Esophagus squamous epithelium (tissue), 5 donors: ENCODE measurements at places on chromosomes 12 and 14.

GRCh38 chr12:94488463-94488862, 28.8 kb upstream of the CEP83 start:
- no peak for DNase-seq

DNA sequence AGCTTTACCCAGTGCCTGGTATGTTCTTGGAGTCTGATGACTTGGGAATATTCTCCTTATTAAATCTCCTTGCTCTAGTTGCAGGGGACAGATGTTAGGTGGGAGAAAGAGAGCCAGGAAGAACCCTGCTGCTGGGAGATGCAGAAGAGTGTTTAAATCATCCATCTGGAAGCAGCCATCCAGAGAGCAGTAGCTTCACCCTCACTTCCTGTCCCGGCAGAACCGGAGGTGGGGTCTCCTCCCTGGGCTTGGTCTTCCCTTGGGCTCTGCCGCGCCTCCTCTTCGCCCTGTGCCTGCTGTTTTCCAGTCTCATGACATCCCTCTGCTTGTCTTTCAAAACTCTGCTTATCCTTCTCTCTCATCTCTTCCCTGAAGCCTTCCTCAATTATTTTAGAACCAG, 15.5 kb downstream of the B4GALNT3 start:
- no peak for DNase-seq

DNA sequence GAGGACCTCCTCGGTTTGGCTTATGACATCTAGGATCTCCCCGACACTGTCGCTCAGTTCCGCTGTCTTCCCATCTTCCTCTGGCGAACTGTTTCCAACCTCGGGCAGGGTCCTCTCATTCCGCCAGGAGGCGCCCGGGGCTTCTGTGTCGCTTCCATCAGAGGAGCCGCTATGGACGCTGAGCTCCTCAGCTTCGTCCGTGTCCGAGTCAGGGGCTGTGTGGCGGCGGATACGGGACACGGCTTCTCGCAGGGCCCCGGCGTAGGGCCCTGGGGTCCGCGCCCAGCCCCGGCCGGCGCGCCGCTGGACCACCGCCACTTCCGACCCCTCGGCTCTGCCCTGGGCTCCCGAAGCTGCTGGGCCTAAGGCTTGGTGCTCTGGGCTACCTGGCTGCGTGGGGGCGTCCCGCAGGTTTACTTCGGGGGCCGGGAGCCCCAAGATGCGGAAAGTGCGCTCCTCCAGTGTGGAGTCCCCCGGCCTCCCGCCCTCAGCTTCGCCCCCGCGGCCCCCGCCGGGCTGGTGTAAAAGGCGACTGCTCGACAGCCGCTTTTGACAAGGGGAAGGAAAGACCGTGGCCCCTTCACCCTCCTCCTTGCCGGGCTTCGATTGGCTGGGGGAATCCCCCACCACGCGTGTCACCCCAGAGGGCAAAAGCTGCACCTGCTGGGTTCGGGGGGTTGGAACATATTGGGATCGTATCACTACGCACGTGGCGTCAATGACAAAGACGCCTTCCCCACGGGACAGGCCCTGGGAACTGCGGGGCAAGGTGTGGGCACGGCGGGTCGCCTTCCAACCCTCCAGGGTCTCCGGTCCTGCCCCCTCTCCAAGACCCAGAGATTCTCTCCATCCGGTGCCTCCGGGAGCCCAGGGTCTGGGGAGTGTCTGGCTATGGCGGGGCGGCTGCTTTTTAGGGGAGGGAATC, 2.1 kb downstream of the DDN start:
- no peak for DNase-seq

GRCh38 chr14:21868442-21869046, 194.9 kb upstream of the OR4E1 start:
- no peak for DNase-seq

- no peak for DNase-seq
These were observed 54.0 kb downstream of the NCOR2 start for GRCh38 chr12:124513297-124513867.

DNA sequence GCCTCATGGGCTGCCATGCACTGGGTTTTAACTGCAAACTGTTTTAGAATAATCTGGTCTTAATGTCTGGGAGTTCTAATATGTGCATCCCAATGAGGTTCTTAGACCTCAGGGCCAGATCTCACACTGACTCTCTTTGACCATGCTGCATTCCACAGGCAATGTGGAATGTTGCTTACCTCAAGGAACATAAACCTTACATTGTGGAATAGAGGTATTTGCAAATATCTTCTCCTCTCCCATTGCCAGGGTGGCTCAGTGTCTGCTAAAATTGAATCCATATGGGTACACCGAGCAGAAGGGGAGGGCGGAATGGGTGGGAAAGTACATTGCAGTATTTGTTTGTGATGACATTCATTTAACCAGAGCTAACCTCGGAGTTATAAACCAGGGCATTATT, 78.6 kb downstream of the CHST11 start:
- DNase-seq = no peak

GRCh38 chr12:107554941-107555340, 130.7 kb upstream of the PWP1 start:
- no peak for DNase-seq

GRCh38 chr12:65634626-65635331, 189.5 kb upstream of the HMGA2 start:
- no peak for DNase-seq

DNA sequence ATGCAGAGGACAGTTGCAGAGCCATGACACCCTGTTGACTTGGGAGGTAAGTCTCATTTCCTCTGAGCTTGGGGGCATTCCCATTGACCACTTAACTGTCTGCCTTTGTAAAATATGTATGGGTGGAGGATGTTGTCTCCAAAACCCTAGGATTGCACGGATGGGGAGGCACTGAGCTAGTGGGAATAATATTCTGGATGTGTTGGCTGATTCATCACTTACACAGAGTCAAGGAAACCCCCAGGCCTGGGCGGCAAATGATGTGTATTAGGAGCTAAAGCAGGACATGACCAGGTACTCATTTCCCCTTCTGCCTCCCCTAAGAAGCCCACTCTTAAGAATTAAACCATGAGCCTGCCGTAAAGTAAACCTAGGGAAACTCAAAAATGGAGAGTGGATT, 319.4 kb downstream of the VRK1 start:
- DNase-seq = no peak

GRCh38 chr12:6461401-6462233, 8.9 kb downstream of the VAMP1 start:
- peak; percentile 65 for DNase-seq
